Activated CD4-positive, alpha-beta T cell treated with anti-CD3 and anti-CD28 coated beads, Interleukin-2, amount 10 ng/mL, durations not matched to agents 7 days and 5 days (primary cell): ENCODE measurements at places on chromosomes 12 and 14. TPM values are rescaled to one million over a fixed set of nuclear protein-coding genes. Genes with fewer than 3 reads are reported as not detected.

Gene GMFB
- 35.8 TPM for total RNA-seq

Gene HOXC4
- total RNA-seq, result not detected

DNA sequence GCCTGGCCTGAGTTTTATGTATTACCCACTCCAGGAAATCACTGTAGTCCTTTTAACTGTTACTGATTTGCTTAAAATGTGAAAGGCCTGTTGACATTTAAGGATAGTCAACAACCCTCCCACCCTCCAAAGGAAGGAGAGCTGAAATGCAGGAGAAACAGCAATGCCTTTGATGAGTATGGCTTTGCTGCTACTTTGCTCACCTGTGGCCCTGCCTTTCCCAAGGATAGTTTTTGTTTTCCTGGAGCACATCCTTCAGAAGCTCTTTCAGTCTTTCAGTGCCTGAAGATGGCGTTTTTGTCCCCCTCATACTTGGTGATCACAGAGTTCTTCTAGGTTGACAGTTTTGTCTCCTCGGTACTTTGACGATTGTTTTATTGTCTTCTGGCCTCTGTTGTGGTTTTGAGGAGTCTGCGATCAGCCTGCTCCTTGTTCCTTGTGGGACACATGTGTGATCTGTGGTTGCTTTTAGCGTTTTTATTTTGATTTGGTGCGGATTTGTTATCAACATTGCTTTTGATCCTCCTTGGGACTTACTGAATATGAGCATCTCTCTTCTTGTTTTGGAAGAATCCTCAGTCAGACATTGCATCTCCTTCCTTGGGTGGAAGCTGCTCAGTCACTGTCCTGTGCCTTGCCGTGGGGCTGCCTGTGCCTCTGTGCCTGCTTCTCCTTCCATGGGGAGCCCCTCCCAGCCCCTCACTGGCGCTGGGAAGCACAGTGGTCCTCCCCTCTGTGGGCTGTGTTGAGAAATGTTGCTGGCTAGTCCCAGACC, 17.2 kb downstream of the PACS2 start:
- no peak overlapping the region for H3K27ac ChIP-seq
- H3K36me3 ChIP-seq, result no peaks in the 10 kb centered on the region
- DNase-seq, result no peak
- peaks cover 28% of the 10 kb centered on the region for H3K4me1 ChIP-seq

- no peak overlapping the region for H3K4me3 ChIP-seq
- no peaks in the 10 kb centered on the region for H3K36me3 ChIP-seq
- H3K4me1 ChIP-seq, result no peaks in the 10 kb centered on the region
- no peak overlapping the region for H3K27ac ChIP-seq
- H3K27me3 ChIP-seq, result peaks cover 3% of the 10 kb centered on the region
These were observed 45.5 kb downstream of the STXBP6 start for GRCh38 chr14:25004389-25004809.

- no peaks in the 10 kb centered on the region for H3K27me3 ChIP-seq
- no peaks in the 10 kb centered on the region for H3K36me3 ChIP-seq
- H3K4me3 ChIP-seq, result no peak overlapping the region
- no peak overlapping the region for H3K27ac ChIP-seq
These were observed 77.7 kb upstream of the C14orf132 start for GRCh38 chr14:95961481-95961880.

- DNase-seq, result no peak
- H3K27me3 ChIP-seq, result peaks cover 7% of the 10 kb centered on the region
- no peaks in the 10 kb centered on the region for H3K36me3 ChIP-seq
These were observed 56.5 kb downstream of the CPM start for GRCh38 chr12:68876461-68876860.

DNA sequence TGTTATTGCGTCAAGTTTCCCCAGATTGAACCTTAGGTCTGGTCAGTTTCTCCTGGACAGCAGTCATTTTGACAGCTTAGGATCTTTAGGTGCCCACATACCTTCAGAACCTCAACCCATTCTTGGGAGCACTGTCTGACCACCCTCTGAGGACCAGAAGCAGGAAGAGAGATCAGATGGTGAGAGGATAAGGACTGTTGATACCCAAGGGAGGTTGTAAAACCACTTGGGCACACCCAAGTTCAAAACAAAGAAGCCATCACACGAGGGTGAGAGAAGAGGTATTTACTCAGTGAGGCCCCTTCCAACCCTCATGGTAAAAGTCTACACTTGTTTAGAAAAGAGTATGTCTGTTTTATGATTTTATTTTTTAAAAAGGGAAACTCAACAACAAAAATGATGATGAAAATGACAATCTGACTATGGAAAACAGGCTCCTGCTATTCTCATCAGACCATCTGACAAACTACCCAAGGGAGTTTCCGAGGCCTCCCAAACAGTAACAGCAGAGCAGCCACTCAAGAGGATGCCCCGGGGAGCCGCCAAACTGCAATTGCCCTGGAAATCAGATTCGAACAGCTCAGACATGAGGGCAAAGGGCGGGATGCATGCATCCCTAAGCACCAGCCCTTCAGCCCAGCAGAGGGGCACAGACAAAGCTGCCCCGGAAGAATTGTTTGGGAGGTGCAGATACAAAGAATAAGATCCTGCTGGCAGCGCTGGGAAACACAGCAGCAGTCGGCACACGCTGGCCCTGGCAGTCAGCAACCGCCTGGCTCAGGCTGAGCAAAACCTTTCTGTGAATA, 162.6 kb upstream of the PLEKHG7 start:
- peak overlapping the region; percentile 24 for H3K4me3 ChIP-seq
- H3K27ac ChIP-seq, result peak overlapping the region; percentile 95
- H3K4me1 ChIP-seq, result peaks cover 67% of the 10 kb centered on the region
- no peaks in the 10 kb centered on the region for H3K27me3 ChIP-seq
- peak; percentile 29 for DNase-seq
- peaks cover 47% of the 10 kb centered on the region for H3K36me3 ChIP-seq

GRCh38 chr12:89665556-89665955, 43.1 kb downstream of the ATP2B1 start:
- H3K4me3 ChIP-seq, result no peak overlapping the region
- no peak for DNase-seq
- H3K4me1 ChIP-seq, result peaks cover 35% of the 10 kb centered on the region
- H3K27me3 ChIP-seq, result no peaks in the 10 kb centered on the region
- H3K27ac ChIP-seq, result no peak overlapping the region
- H3K36me3 ChIP-seq, result peaks cover 8% of the 10 kb centered on the region

GRCh38 chr14:68795597-68796417, 2.9 kb upstream of the ZFP36L1 start:
- peaks cover 26% of the 10 kb centered on the region for H3K36me3 ChIP-seq
- H3K27me3 ChIP-seq, result peaks cover 2% of the 10 kb centered on the region
- peak; percentile 84 for DNase-seq
- H3K4me1 ChIP-seq, result peaks cover 34% of the 10 kb centered on the region
- peak overlapping the region; percentile 88 for H3K4me3 ChIP-seq

GRCh38 chr12:20629414-20630156, 65.5 kb upstream of the SLCO1C1 start:
- no peaks in the 10 kb centered on the region for H3K27me3 ChIP-seq
- H3K36me3 ChIP-seq, result no peaks in the 10 kb centered on the region
- no peaks in the 10 kb centered on the region for H3K4me1 ChIP-seq
- no peak overlapping the region for H3K27ac ChIP-seq
- H3K4me3 ChIP-seq, result no peak overlapping the region

DNA sequence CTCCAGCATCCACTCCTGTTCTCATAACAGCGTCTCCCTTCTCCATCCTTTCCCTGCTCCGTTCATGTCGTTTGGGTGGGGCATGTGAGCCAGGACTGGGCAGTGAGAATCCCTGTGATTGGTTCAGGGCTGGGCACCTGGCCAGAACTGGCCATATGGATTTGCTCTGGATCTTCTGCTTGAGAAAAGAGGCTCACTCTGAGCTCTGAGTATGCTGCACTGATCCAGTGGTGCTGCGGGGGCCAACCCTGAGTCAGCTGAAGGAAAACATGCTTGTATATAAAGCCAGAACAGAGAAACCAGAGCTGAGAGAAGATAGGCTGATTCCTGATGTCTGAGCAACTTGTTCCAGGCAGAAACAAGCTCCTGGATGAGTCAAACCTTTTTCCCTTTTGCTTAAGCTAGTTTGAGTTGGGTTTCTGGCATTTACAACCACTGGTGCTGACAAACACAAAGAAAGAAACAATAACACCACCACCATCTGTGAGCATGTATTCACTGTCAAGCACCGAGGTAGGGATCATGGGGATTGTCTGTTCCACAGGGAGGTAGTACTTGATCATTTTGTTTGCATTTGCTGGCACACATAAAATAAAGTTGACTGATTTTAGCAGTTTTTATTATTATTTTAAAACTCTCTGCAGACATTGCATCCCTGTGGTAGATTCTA, 14.0 kb upstream of the HPD start:
- H3K27me3 ChIP-seq, result no peaks in the 10 kb centered on the region
- H3K36me3 ChIP-seq, result no peaks in the 10 kb centered on the region
- H3K4me1 ChIP-seq, result no peaks in the 10 kb centered on the region
- no peak overlapping the region for H3K4me3 ChIP-seq

GRCh38 chr14:104150136-104151025, 12.0 kb downstream of the KIF26A start:
- no peaks in the 10 kb centered on the region for H3K36me3 ChIP-seq
- no peak overlapping the region for H3K27ac ChIP-seq
- H3K4me3 ChIP-seq, result no peak overlapping the region
- no peaks in the 10 kb centered on the region for H3K27me3 ChIP-seq

DNA sequence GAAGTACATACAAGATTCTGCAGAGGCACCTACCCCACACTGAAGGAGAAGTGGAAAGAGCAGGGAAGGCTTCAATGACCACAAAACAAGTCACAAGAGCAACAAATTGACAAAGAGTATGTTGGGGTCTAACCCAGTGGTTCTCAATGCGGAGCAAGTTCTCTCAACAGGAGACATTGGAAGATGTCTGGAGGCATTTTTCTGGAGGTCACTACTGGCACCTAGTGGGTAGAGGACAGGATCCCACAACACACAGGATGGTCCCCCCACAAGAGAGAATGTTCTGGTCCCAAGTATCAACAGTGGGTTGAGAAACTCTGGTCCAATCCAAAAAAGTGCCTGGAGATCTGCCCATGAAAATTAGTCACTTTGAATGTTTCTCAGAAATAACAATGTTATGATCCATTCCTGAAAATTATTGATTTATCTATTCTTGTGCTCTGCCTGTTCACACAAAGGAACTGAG, 3.4 kb downstream of the SSH1 start:
- peaks cover 46% of the 10 kb centered on the region for H3K4me1 ChIP-seq
- H3K36me3 ChIP-seq, result peaks cover 21% of the 10 kb centered on the region
- DNase-seq, result no peak
- peak overlapping the region; percentile 38 for H3K27ac ChIP-seq
- peaks cover 3% of the 10 kb centered on the region for H3K27me3 ChIP-seq
- peak overlapping the region; percentile 21 for H3K4me3 ChIP-seq

DNA sequence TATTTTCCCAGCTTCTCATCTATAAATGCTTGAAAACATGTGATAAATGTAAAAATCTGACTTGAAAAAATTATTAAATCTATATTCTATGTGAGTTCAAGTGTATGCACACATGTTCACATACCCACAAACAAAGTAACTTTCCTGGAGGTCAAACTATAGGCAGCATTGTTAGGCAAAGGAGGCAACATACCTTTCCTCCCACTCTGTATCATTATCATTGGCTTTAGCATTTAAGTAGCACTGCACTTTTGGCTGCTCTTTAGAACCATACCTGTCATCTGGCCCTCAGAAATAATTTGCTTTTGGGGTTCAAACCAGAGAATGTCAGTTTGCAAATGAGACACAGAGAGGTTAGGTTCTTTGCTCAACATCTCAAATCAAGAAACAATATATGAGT, 102.4 kb upstream of the CCDC196 start:
- DNase-seq, result no peak

DNA sequence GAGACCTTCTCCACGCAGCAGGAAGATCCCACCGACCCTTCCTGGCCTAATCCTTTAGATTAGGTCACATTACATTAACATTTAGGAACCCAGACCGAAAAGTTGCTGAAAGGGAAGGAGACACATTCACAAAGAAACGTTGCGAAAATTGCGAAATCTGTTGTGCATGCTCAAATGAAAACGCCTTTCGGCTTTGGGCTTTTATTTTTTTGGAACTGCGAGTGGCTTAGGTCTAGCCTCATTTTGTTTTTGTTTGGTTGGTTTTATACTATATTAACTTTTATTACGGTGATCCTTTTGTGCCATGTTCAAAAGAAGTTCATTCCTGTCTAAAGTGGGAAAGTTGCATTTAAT, 1.5 kb downstream of the MYF6 start:
- H3K27me3 ChIP-seq, result peaks cover 33% of the 10 kb centered on the region
- H3K36me3 ChIP-seq, result no peaks in the 10 kb centered on the region
- no peak overlapping the region for H3K4me3 ChIP-seq
- DNase-seq, result no peak
- no peaks in the 10 kb centered on the region for H3K4me1 ChIP-seq

DNA sequence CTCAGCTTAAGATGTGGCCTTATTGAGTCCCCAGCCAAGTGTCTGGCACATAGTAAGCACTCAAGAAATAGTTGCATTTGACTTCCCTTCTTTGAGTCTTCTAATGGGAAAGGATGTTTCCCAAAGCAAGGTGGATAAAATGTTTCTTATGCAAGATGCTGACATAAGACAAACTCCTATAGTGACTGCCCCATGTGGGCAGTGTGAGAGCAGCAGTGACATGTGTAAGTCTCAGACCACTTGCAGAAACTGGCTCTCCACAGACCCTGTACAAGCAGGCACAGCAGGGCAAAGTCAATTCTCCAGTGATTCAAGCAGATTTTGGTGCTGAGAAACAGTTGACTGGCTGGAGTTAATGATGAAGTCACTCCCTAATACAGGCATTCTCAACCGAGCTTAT, 255.3 kb downstream of the ANO2 start:
- no peak for DNase-seq
- H3K4me1 ChIP-seq, result no peaks in the 10 kb centered on the region
- no peak overlapping the region for H3K4me3 ChIP-seq
- no peak overlapping the region for H3K27ac ChIP-seq
- H3K27me3 ChIP-seq, result no peaks in the 10 kb centered on the region

DNA sequence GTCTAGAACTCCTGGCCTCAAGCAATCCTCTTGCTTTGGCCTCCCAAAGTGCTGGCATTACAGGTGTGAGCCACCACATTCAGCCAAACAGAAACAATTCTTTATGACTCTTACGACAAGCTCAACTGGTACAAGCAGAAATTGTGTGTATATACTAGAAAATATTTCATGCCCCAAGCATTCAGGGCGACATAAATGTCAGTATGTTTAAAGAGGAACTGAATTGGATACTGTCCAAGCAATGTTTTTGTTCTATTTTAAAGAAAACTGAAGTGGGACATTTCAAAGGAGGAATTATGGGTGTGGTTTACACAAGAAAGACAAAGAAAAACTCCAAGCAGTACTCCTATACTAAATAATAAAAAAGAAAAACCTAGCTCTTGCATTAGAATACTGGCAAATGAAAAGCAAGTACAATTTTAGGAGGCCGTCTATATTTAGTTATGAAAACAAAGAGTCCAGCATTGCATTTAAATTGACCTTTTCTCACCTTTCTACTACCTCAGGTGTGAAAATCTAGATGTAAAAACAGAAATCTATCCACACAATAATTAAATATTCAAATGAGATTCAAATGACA, 48.9 kb downstream of the PPP1R12A start:
- no peak overlapping the region for H3K27ac ChIP-seq
- no peaks in the 10 kb centered on the region for H3K27me3 ChIP-seq
- peaks cover 6% of the 10 kb centered on the region for H3K36me3 ChIP-seq
- peaks cover 37% of the 10 kb centered on the region for H3K4me1 ChIP-seq
- no peak overlapping the region for H3K4me3 ChIP-seq
